Activated naive CD4-positive, alpha-beta T cell treated with anti-CD3 and anti-CD28 coated beads, Interleukin-2, amount 10 ng/mL, durations not matched to agents 7 days and 5 days (primary cell): ENCODE measurements at places on chromosomes 2 and 18.
A peak's percentile ranks its signal among the peaks of the same experiment; 100 is the strongest.

- H3K36me3 ChIP-seq = peaks cover 5% of the 10 kb centered on the region
- H3K4me3 ChIP-seq = no peak overlapping the region
- H3K4me1 ChIP-seq = peaks cover 10% of the 10 kb centered on the region
- no peak for DNase-seq
These were observed 49.2 kb upstream of the PPP1CB start for GRCh38 chr2:28702415-28702861.

DNA sequence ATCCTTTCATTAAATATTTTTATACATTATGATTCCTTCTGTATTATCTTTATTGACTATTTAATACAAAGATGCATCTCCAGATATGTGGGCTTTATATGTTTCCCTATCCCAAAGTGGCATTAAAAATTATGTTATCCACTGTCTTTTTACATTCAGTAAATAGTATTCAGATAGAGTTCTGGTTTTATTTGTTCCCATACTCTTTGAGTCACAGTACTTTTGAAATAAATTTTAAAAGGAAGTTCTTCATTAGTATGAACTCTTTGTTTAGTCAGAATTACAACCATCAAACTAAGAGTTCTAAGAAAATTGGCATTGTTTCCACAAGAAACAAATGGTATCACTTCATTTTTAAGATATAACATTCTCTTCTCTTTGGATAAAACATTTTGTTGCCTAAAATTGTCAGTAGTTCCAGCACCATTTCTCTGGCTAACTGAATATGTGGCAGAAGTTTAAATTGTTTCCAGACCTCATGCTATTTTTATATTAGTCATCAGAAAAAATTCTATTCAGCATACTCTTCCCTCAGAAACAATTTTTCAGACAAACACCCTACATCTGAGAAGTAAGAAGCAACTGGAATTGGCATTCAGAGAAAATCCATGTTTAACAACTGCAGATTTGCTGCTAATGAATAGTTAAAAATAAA, 88.5 kb upstream of the COL5A2 start:
- no peak overlapping the region for H3K4me3 ChIP-seq
- H3K4me1 ChIP-seq = no peaks in the 10 kb centered on the region
- no peaks in the 10 kb centered on the region for H3K36me3 ChIP-seq
- no peaks in the 10 kb centered on the region for H3K27me3 ChIP-seq
- no peak for DNase-seq

- H3K36me3 ChIP-seq = no peaks in the 10 kb centered on the region
- H3K27me3 ChIP-seq = no peaks in the 10 kb centered on the region
- H3K27ac ChIP-seq = no peak overlapping the region
- DNase-seq = no peak
- no peak overlapping the region for H3K4me3 ChIP-seq
These were observed 67.2 kb upstream of the SATB2 start for GRCh38 chr2:199524689-199525574.

GRCh38 chr2:225140723-225141122, 98.5 kb upstream of the DOCK10 start:
- no peaks in the 10 kb centered on the region for H3K4me1 ChIP-seq
- H3K4me3 ChIP-seq = no peak overlapping the region
- DNase-seq = no peak
- no peaks in the 10 kb centered on the region for H3K27me3 ChIP-seq

- peak; percentile 85 for DNase-seq
- peaks cover 37% of the 10 kb centered on the region for H3K4me1 ChIP-seq
- no peak overlapping the region for H3K4me3 ChIP-seq
- no peak overlapping the region for H3K27ac ChIP-seq
- H3K36me3 ChIP-seq = peaks cover 4% of the 10 kb centered on the region
These were observed 96.0 kb upstream of the TTC39C start for GRCh38 chr18:23918395-23919032.

DNA sequence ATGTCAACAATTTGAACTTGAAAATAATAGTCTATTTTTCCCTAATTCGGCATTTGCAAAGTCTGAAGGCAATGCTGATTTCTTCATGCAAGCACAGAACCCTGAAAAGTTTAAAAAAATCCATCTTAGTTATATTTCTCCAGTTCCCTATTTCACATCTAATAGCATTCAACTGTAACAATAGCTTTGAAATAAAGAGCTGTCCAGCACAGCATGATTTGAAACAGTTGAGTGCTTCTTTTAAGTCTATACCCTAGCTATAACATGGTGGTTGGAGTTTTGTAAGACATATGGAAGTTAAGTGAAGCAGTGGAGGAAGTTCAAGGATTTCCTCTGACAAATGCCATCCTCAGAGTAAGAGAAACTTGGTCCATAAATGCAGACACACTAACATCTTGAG, 691.9 kb downstream of the ERBB4 start:
- no peak for DNase-seq
- no peaks in the 10 kb centered on the region for H3K4me1 ChIP-seq
- H3K36me3 ChIP-seq = no peaks in the 10 kb centered on the region
- no peak overlapping the region for H3K27ac ChIP-seq
- no peaks in the 10 kb centered on the region for H3K27me3 ChIP-seq

DNA sequence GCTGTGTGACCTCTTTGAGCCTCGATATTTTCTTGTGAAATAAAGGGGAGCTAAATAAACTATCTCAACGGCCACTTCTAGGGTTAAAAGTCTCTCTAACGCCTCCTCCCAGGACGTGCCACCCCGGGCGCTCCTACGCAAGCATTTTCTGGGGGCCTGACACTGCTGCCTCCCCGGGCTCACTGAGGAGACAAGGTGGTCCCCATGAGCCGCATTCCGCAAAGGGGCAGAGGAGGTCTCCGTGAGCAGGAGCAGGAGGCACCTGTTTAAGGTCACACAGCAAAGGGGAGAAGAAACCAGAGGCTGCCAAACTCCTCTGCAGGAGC, 913 bp upstream of the WNT10A start:
- H3K27ac ChIP-seq = no peak overlapping the region
- DNase-seq = no peak
- peaks cover 16% of the 10 kb centered on the region for H3K4me1 ChIP-seq
- H3K4me3 ChIP-seq = peak overlapping the region; percentile 37
- no peaks in the 10 kb centered on the region for H3K36me3 ChIP-seq
- H3K27me3 ChIP-seq = peaks cover 98% of the 10 kb centered on the region

DNA sequence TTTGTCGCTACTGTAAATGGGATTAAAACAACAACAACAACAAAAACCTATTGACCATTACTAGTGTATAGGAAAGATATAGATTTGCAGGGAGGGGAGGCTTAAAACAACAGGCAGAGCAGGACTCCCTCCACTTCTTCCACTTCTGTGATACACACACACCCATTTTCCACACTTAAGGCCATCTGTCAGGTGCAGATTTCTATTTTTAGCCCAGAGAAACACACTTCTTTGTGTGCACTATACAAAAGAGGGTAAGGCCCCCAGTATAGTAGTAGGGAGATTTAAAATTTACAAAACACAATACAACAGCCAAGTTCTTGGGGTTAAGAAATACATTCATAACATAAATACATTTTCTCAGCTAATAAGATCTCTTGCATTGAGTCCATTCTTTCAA, 22.4 kb downstream of the PTPN2 start:
- peaks cover 16% of the 10 kb centered on the region for H3K36me3 ChIP-seq
- no peak for DNase-seq
- no peaks in the 10 kb centered on the region for H3K27me3 ChIP-seq
- no peak overlapping the region for H3K27ac ChIP-seq

- no peaks in the 10 kb centered on the region for H3K27me3 ChIP-seq
- no peak overlapping the region for H3K27ac ChIP-seq
- H3K36me3 ChIP-seq = peaks cover 14% of the 10 kb centered on the region
These were observed 34.7 kb downstream of the WDR33 start for GRCh38 chr2:127776122-127776780.

DNA sequence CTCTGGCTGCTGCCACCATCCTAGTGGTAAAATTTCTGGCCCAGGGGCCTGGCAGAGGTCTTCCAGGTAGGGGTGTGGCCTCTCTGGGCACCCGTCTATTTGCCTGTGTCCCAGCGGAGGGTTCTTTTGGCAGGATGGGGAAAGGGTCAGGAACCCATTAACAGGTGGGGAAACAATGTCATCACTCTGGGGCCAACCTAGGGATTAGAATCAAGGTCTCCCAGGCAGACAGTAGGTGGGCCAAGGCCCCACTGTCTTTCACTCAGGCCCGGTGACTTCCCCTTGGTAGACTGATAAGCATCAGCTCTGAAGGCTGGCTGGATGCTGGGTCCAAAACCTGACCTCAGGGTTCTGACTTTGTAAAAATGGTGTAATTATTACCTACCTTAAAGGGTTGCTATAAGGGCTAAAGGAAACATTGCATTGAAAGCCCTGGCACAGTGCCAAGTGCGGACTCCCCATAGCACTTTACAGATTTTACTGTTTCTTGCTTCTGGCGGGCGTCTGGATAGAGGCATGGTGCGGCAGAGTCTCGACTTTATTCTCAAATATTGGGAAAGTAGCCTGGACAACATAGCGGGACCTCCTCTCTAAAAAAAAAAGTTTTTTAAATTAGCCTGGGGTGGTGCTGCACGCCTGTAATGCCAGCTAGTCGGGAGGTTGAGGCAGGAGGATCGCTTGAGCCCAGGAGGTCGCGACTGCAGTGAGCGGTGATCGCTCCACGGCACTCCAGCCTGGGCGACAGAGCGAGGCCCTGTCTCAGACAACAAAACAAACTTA, 2.2 kb downstream of the LBX2 start:
- DNase-seq = no peak
- H3K4me1 ChIP-seq = peaks cover 28% of the 10 kb centered on the region
- peaks cover 23% of the 10 kb centered on the region for H3K36me3 ChIP-seq
- H3K27me3 ChIP-seq = peaks cover 64% of the 10 kb centered on the region
- peak overlapping the region; percentile 83 for H3K4me3 ChIP-seq

DNA sequence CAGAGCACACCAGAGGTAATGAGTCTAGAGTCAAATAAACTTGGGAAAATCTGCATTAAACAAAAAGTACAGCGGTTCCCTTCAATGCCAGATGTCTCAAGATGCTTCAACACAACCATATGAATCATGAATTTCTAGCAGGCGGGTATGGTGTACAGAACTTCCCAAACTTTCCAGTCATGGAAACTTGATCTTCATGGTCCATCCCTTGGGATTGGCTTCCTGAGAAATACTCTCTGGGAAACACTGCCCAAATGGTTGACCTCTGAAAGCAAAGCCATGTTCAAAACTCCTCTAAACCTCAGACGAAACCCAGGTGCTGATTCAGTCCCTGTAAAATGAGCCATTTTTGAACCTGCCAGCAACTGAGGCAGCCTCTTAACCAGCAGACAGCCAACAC, 16.4 kb upstream of the TMEM247 start:
- H3K4me1 ChIP-seq = peaks cover 8% of the 10 kb centered on the region
- H3K27ac ChIP-seq = no peak overlapping the region
- no peaks in the 10 kb centered on the region for H3K27me3 ChIP-seq
- H3K4me3 ChIP-seq = no peak overlapping the region
- no peak for DNase-seq

GRCh38 chr2:120761164-120761861, 25.6 kb downstream of the GLI2 start:
- H3K4me1 ChIP-seq = no peaks in the 10 kb centered on the region
- no peak overlapping the region for H3K4me3 ChIP-seq
- H3K27me3 ChIP-seq = peaks cover 13% of the 10 kb centered on the region
- DNase-seq = peak; percentile 11
- H3K36me3 ChIP-seq = no peaks in the 10 kb centered on the region

DNA sequence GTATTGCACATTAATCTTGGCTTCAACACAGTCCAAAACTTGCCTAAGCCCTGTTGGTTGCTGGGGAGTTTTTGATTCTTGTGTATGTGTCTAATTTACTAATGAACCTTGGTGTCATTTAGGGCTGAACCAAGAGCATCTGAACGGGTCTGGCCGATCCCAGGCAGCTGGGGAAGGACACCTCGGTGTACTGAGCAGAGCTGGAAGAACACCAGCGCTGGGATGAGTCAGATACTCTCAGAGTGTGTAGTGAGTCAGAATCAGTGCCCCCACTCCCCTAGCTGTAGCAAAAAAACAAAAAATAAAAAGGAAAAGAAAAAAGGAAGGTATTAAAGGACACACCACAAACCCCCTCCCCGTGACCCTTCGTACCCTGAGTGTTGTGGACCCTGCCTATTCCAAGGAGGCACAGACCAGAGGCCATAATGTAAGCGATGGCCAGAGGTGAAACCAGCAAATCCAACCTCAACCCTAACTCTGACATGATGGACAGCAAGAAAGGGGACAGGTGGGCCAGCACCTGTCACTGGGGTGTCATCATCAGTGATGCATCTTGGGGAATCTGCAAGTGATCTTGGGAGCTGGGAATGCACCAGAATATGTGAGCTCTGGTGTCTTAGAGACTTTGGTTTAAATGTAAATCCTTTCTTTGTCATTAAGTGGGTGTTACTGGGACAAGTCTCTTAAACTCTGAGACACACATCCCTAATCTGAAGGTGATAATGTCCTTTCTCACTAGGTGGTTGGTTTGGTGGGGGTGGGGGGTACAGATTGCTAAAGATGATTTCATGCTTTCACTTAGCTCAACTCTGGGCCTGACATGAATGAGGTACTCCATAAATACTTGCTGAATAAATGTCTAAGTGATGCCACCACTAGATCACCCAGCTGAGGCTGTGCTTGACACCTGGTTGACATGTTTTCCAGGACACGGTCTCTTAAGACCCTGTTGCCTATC, 34.2 kb upstream of the NCOA1 start:
- peaks cover 12% of the 10 kb centered on the region for H3K27me3 ChIP-seq
- H3K4me3 ChIP-seq = no peak overlapping the region
- no peak overlapping the region for H3K27ac ChIP-seq
- DNase-seq = no peak
- H3K4me1 ChIP-seq = peaks cover 3% of the 10 kb centered on the region

DNA sequence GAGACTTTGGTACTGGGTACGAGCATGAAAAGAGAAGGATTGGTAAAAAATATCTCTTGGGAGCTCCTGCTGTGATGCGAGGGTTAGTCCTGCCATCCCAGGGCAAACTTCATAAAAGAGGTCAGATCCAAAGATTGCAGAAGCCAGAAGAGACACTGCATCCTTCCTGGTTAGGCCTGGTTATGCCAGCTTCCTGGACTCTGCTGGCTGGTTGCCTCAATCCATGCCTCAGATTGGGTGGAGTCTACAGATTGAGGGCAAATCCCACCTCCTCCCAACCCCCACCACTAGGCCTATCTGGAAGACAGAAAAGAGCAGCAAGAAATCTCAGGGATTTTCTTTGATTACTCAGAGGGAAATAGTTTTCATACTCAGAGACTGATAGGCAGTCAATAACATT, 5.3 kb upstream of the ACADL start:
- H3K27ac ChIP-seq = no peak overlapping the region
- no peaks in the 10 kb centered on the region for H3K36me3 ChIP-seq
- peaks cover 28% of the 10 kb centered on the region for H3K27me3 ChIP-seq

DNA sequence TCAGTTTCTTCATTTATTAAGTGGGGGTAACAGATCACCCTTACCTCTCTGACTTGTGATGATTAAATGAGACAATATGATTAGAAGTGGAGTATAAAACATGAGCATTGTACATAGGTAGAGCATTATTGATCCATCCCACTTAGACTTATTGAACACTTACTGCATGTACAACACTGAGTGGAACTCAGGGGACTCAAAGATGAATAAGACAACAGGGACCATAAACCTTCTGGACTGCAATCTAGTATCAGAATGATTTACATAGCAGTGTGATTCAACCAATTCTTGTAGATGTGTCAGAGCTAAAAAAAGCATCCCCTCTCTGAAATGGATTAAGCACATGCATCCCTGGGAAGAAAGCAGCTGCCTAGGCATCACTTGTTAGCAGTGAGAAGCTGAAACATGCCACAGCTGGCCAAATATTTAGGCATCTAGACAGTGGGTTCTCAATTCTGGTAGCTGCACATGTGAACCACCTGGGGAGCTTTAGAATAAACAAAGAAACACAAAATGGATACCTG, 111.5 kb downstream of the CYRIA start:
- no peaks in the 10 kb centered on the region for H3K36me3 ChIP-seq
- no peaks in the 10 kb centered on the region for H3K27me3 ChIP-seq
- H3K27ac ChIP-seq = no peak overlapping the region
- no peak for DNase-seq
